ENCODE measurements at places on chromosomes 12 and 14.

DNA sequence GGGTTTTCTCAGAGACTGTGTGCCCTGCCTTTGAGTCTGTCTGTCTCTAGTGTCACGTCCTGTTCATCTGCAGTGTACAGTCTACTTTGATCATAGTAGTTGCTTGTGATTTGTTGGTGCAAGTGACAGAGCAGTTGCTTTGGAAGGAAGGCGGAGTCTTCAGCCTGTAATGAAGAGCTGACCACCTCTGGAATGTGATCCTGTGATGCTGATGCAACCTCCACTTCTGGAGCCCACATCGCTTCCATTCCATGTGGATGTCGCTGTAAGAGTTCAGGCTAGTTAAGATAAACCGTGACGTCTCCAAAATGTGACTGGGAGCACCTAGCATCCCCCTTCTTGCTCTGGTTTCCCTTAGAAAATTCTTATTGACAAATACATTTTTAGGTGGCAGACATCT lies 51.8 kb downstream of the PELI2 start:
- no peak for DNase-seq

- no peak for DNase-seq
These were observed 9.9 kb downstream of the DYRK2 start for GRCh38 chr12:67658486-67658885.

- DNase-seq: no peak
These were observed 15.0 kb downstream of the TECPR2 start for GRCh38 chr14:102377696-102378095.

DNA sequence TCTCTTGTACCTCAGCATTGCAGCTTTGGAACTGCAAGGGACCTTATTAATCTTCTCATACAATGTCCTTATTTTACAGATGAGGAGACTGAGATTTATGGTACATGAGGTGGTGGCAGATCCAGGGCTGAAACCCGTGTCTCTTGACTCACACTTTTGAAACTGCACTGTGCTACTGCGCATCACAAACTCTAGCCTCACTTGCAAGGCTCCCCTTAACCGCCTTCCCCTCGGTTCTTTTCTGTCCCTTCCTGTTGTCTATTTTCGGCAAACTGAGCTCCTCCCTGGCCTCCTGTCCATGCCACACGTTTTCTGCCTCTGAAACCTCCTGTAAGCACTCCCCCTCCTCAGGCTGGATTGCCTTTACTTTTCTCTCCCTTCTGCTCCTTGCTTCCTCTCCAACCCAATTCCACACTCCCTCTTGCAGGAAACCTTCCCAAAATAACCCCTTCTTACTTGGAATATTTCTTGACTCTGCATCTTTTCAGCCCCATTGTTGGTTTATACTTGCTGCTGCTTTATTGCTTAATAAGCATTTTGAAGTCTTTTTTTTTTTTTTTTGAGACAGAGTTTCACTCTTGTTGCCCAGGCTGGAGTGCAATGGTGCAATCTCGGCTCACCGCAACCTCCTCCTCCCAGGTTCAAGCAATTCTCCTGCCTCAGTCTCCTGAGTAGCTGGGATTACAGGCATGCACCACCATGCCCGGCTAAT lies 72.4 kb upstream of the CISTR start:
- no peak for DNase-seq

- no peak for DNase-seq
These were observed 251.5 kb downstream of the DAD1 start for GRCh38 chr14:22337521-22337920.

- no peak for DNase-seq
These were observed 24.9 kb upstream of the BCDIN3D start for GRCh38 chr12:49867570-49868341.

DNA sequence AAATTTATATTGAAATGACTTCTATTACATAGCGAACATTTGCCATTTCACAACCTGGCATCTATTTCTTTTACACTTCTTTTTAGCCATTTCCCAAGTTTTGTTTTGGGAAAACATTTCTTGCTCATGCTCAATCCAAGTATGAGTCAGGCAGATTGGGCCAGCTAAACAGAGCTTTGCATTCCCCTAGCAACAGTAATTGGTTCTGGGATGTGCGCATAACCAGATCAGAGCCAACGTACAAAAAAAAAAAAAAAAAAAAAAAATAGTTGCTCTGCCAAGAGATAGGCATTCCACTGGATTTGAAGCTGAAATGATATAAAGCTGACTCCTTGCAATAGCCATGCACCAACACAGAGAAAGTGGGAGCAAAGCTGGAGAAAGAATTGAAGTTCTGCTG lies 37.5 kb downstream of the PLCZ1 start:
- no peak for DNase-seq

- DNase-seq: peak; percentile 3
These were observed 234.0 kb downstream of the ADAMTS20 start for GRCh38 chr12:43318021-43318420.

DNA sequence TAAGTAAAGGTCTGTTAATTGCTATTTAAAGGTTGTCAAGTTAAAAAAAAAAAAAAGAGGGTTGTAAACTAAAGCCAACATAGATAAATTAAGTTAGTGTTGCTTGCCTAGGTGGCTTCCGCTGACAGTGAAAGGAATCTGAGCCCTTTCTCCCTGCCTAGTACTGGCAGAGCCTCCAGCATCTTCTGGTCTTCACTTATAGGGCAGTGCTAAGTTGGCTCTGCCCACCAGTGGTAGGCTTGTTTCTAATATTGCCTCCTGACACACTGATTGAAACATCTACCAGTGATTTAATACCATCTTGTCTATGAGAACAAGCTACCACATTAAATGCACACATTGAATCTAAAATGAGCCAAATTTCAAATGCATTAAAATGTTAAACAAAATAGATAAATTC lies 39.7 kb downstream of the PLEKHA5 start:
- no peak for DNase-seq

GRCh38 chr12:3795492-3796133 lies 42.7 kb upstream of the CRACR2A start:
- DNase-seq: no peak

DNA sequence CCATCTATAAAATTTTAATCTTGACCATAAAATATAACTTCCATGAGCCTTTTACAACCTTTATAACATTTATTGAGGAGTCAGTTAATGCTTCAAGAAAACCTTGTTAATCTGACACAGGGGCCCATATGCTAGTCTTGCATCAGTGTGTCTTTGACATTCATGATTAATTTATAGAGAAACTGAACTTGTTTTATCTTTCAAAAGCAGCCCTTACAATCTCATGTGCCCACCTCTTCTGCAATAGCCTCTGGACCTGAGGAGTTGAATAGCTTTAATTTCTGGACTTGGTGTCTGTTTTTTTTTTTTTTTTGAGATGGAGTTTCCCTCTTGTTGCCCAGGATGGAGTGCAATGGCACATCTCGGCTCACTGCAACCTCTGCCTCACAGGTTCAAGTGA lies 8.6 kb upstream of the LPCAT3 start:
- no peak for DNase-seq

DNA sequence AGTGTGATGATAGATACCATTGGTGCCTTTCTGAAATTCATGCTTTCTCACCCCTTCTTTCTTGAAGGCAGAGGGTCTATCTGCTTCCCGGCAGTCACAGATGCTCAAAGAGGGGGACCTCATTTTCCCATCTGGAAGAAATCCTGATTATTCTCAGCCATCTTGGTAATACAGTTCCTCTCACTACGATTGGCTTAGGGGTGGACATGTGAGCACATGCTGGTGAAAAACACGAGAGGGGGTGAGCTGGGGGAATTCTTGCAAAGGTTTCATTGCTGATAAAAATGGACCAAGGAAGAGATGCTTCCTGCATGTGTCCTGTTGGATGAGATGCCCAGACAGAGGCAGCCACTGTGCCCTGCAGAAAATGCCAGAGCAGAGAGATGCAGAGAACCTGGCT lies 13.8 kb upstream of the SCARB1 start:
- DNase-seq: no peak

DNA sequence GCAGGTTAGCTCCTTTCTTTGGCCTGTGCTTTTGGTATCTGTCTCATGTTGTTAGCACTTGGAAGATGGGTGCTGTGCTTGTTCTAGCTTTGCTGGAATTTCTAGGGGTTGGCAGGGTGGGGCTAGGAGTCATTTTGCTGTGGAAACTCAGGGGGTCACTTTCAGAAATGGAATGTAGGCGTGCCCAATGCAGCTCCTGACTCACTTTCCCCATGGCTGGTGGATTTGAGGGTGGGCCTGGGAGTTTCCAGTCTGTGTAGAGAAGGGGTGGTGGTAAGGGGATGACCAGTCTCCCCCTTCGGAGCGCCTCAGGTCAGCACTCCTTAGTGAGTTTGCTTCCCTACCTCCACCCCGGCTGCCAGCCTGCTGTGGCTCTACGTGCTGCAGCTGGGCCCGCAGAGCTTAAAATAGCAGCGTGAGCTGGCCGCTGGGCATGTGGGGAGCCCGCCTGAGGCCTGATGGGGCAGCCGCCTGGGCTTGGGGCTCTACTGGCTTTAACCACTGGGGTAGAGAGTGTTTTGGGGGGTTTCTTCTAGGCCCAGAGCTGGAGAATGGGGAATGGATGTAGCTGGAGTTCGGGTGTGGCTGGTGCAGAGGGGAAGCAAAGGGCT lies 108.2 kb downstream of the TSPAN9 start:
- DNase-seq: no peak

DNA sequence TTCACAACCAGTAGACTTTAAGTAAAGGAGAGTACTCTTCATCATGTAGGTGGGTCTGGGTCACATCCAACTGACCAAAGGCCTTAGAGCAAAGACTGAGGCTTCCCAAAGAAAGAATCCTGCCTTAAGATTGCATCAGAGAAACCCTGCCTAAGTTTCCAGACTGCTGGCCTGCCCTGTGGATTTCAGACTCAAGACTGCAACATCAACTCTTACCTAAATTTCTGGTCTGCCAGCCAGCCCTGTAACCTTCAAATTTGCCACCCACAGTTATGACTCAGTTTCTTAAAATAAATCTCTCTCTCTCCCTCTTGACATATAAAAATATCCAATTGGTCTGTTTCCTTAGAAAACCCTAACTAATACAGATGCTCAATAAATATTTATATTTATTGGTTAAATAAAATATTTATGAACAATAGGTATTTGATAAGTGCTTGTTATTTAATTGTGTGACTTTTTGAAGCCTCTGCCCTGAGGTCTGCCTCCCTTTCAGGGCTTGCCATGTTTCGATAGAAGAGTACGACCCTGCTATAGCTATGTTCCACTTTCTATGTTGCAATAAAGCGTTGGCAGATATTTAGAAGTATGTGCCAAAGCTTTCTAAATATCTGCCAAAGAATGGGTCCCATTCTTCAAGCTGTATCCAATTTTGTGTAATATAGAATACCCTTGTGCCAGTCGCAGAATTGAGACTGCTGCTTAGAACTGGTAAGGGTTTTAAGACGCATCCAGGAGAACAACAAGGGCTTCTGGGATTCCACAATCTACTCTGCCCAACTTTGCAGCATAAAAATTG lies 65.7 kb downstream of the TMEM30B start:
- no peak for DNase-seq

DNA sequence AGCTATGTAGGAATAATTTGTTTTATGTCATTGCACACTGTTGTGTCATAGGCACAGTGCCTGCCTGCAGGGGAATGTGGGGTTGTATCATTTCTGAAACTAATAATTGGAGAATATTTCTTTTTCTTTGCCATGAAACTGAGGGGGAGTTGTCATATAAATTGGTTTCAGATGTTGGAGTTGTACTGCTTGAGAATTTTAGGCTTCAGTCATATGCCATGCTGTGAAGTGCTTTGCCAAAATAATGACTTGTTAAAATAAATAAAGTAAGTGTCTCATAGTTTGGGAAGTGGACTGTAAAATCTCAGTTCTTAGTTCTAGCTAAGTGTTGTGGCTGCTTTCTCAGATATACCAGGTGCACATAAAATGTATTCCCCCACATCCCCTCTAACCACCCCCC lies 116.8 kb downstream of the DAAM1 start:
- no peak for DNase-seq

DNA sequence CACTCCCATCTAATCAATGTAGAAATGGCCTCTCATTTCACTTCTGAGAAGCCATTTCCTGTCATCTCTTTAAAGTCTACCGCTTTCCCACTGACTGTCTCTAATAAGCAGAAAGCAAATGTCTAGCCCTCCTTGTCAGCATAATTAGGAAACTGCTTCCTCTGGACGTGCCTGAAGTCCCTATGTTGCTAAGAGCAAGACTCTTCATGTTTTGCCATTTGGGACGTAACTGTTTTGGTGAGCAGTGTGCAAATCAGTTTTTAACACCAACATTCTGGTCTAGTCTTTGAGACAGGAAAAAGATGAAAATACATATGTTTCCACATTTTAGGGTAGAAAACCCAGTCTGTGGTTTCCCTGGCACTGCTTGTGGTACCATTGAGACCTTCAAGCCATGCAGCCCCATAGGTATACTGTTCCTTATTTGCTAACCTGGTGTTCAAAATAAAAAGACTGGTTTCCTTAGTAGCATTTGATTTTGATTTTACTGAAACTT lies 22.2 kb downstream of the IFNG start:
- DNase-seq: no peak

GRCh38 chr12:78384541-78384940 lies 480.0 kb upstream of the SYT1 start:
- DNase-seq: no peak

GRCh38 chr12:108039794-108040193 lies 89.3 kb upstream of the WSCD2 start:
- DNase-seq: no peak

- DNase-seq: no peak
These were observed 236.4 kb downstream of the VRK1 start for GRCh38 chr14:97033556-97034081.

GRCh38 chr12:97745406-97746101 lies 282.9 kb downstream of the RMST start:
- no peak for DNase-seq

DNA sequence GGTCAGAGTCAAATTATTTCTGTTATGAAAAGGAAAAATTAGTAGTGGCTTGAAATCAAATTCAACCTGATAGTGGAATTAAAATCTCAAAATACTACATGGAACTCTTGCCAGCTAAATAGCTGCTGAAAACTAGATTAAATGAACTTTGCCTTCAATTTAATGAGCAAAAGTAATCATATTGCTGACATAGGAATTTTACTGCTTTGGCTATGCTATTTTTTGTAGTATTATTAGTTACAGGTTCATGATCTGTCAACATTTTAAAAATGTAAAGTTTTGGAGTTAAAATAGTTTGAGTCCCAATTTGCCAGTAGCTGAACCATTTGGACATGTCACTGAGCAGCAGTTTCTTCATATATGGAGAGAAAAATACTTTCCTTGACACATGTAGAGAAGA lies 81.4 kb downstream of the RERGL start:
- no peak for DNase-seq
